Fibroblast of villous mesenchyme (primary cell): ENCODE measurements at places on chromosomes 12 and 14. TPM values are rescaled to one million over a fixed set of nuclear protein-coding genes. Genes with fewer than 3 reads are reported as not detected.

The CPNE6 gene
- not detected in 2 replicates for total RNA-seq

The GALNT9 gene
- total RNA-seq: not detected in 2 replicates

The SLCO1A2 gene
- total RNA-seq: 0.32 and 0.86 TPM in 2 replicates

The GPR162 gene
- total RNA-seq: 2.6 and 3.0 TPM in 2 replicates

The SRGAP1 gene
- total RNA-seq: 14.5 and 18.1 TPM in 2 replicates

The BEST3 gene
- under 0.01 TPM in 1 of 2 replicates, not detected in the other for total RNA-seq

The ARHGEF40 gene
- total RNA-seq: 39.6 and 45.3 TPM in 2 replicates

The NR1H4 gene
- total RNA-seq: under 0.01 TPM in 1 of 2 replicates, not detected in the other

The AKT1 gene
- total RNA-seq: 233 and 261 TPM in 2 replicates

The P2RX2 gene
- not detected in 2 replicates for total RNA-seq

The ABCD2 gene
- total RNA-seq: under 0.01 and 0.32 TPM in 2 replicates

The CLEC14A gene
- 2.2 and 2.3 TPM in 2 replicates for total RNA-seq

The PGAM5 gene
- 26.7 and 39.3 TPM in 2 replicates for total RNA-seq

The OS9 gene
- 95.3 and 98.0 TPM in 2 replicates for total RNA-seq

The FGD6 gene
- 11.9 and 18.1 TPM in 2 replicates for total RNA-seq

The FAM181A gene
- total RNA-seq: not detected in 2 replicates

The SLC5A8 gene
- total RNA-seq: not detected in 2 replicates

The DACT1 gene
- 6.9 and 35.8 TPM in 2 replicates for total RNA-seq

The CACNB3 gene
- total RNA-seq: 29.8 and 30.3 TPM in 2 replicates

The NEMP1 gene
- total RNA-seq: 10.0 and 19.0 TPM in 2 replicates

The CCDC184 gene
- total RNA-seq: 0.32 and 0.43 TPM in 2 replicates

The RASSF3 gene
- total RNA-seq: 20.3 and 31.1 TPM in 2 replicates

The FAM161B gene
- total RNA-seq: 3.2 and 5.2 TPM in 2 replicates
